Activated CD4-positive, CD25-positive, alpha-beta regulatory T cell (primary cell): ENCODE measurements at places on chromosomes 12 and 14.

DNA sequence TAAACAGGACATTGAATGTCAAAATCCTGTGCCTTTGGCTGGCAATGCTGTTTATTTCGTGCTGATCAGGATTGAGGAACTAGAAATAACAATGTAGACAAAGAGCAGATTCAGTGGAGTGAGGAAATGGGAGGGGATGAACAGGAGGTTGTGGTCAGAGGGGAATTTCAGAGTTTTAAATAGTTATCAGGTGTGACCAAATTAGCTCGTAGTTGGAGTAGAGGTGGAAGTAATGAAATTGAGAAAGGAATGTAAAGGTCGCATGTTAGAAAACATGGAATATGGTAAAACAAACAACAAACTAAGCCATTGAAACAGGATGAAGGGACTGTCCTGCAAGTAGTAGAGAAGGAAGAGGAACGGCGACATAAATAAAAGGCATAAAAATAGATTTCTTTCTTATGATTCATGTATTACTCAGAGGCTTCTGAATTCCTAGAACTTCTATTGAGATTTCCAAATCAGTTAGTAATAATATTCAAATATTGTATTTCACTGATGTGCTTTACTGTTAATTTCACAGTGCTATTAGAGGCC lies 9.5 kb upstream of the SAV1 start:
- DNase-seq = no peak

GRCh38 chr12:122088179-122088810 lies 9.7 kb downstream of the MLXIP start:
- DNase-seq = no peak

- DNase-seq = no peak
These were observed 287.7 kb upstream of the RTL1 start for GRCh38 chr14:101191101-101191720.

DNA sequence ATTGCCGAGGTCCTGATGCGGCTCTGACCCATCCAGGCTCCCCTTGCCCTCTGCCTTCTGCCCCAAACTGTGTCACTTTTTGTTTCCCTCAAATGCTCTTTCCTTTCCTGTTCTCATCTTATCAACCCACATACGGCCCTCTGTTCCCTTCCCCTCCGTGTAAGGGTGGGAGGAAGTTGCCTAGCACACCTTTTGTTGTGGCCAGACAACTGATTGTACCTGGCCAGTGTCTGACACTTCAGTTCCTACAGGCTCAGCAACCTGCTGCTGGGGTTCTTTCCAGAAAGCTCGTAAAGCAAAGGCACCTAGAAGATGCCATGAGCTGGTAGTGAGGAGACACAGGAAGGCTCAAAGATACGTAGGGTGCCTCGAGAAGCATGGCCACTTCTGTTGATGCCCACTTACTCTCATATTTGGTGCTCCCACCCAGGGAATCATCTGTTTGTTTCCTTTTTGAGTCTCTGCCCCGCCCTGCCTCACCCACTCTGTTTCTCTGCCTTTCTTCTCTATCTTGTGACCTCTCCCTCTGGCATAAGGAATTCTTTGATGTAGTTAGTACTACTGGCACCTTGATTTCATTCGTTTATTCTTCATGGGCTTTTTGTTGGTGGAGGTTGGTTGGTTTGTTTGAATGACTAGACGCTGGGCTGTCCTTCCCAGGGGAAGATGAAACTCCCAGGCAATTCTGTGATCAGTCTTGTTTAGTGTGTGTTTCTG lies 152.4 kb upstream of the FKBP4 start:
- DNase-seq = no peak

GRCh38 chr12:123971770-123972456 lies 718 bp downstream of the CCDC92 start:
- DNase-seq = no peak

DNA sequence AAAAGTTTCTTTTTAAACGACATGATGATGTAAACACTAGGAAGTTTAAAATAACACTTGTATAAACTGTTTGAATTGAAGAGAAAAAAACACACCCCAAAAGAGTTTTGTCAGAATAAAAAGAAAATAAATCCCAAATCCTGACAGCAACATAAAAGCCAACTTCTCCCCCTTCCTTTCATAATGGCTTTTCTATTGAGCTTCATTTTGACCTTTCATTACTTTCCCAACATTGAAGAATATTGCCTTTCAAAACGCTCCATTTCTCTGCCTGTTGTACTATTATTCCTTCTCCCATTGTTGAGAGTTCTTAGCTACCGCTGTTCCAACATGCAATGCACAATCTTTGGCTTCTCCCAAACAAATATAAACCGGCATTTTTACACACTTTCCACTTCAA lies 448.5 kb downstream of the BCAT1 start:
- no peak for DNase-seq

- peak; percentile 75 for DNase-seq
These were observed 71.4 kb upstream of the GPR68 start for GRCh38 chr14:91315844-91316267.

- DNase-seq = no peak
These were observed 723 bp upstream of the NFE2 start for GRCh38 chr12:54301428-54302048.

GRCh38 chr14:98231210-98231609 lies 1040.8 kb downstream of the BCL11B start:
- no peak for DNase-seq

- no peak for DNase-seq
These were observed 46.4 kb upstream of the FOS start for GRCh38 chr14:75232191-75232590.

DNA sequence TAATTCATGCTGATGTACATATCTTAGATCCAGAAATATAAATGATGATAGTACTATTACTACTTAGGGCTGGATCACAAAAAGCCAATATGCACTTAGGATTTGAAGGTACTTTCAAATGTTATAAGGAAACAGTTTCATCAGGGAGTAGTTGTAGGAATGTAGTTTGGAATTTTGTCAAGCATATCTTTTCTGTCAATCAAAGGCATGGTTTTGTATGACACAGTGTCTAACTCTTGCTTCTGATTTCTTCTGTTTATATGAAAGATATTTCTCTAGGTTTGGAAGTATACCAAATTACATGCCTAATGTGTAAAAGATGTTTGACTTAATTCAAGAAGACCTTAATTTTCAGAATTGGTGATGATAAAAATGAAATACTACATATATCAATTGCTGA lies 135.7 kb downstream of the RAD51B start:
- DNase-seq = no peak

DNA sequence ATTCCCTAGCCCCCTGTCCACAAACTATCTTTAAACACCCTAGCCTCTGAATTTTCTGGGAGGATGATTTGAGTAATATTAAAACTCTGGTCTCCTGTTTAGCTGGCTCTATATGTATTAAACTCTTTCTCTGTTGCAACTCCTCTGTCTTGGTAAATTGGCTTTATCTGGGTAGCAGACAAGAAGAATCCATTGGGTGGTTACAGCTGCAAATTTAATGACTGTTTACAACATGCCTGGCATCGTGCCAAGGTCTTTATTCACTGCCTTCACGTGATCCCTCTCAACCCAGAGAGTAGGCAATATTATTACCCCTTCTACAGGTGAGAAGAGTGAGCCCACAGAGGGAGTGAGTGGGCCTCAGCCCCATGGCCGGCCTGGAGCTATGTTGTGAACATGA lies 77.8 kb upstream of the MYL2 start:
- no peak for DNase-seq

- no peak for DNase-seq
These were observed 161.6 kb downstream of the PIK3C2G start for GRCh38 chr12:18422871-18423270.

- no peak for DNase-seq
These were observed 601.8 kb upstream of the ATXN7L3B start for GRCh38 chr12:73935817-73936216.

GRCh38 chr12:3277306-3277943 lies 200.2 kb downstream of the TSPAN9 start:
- DNase-seq = no peak

DNA sequence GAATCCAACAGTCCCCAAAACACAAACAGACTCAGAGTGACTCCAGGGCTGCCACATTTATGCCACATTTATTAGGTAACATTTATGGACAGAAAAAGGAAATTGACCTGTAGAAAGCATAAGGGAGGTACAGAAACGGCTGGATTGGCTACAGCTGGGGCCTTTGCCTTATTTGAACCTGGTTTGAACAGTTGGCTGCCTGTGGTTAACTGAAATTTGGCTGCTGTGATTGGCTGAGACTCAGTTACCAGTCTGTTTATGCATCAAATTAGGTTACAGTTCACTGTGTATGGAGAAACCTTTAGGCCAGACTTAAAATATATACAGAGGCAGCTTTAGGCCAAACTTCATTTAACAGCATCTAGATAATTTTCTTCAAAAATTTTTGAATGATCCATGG lies 27.8 kb upstream of the PCNX1 start:
- DNase-seq = no peak

- DNase-seq = no peak
These were observed 18.1 kb downstream of the WNK1 start for GRCh38 chr12:770479-770878.

GRCh38 chr14:49294621-49295148 lies 291.5 kb downstream of the RPS29 start:
- DNase-seq = no peak

DNA sequence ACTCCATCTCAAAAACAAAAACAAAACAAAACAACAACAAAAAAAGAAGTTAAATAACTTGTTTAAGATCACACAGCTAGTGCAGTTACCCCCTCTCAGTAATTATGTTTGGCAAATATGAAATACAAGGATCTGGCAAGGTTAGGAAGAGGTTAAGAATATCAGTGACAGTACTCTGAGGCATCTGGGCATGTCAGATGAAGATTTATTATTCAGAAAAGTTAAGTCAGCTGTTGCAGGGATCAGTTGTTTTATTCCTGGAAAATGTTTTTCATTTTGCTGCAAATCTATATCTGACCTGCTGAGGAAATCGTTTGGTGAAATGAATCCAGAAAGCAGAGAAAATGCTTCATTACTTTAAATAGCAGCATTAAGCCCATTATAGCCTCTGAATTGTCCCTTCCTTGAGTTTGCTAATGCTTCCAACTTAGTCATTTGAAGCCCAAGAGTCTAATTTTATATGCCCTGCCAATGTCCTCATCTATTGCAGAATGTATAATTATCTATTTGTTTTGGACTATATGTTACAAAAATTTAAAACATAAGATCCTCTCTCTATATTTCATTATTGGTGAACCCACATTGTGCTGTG lies 8.1 kb downstream of the GPX2 start:
- no peak for DNase-seq

- DNase-seq = no peak
These were observed 15.2 kb upstream of the PLEKHG6 start for GRCh38 chr12:6295094-6295811.

- DNase-seq = no peak
These were observed at the start of gene SIX1 for GRCh38 chr14:60648934-60649874. Gene SIX1 (minus strand): TSS chr14:60649477. CDS start chr14:60649189, 288 bp downstream.

DNA sequence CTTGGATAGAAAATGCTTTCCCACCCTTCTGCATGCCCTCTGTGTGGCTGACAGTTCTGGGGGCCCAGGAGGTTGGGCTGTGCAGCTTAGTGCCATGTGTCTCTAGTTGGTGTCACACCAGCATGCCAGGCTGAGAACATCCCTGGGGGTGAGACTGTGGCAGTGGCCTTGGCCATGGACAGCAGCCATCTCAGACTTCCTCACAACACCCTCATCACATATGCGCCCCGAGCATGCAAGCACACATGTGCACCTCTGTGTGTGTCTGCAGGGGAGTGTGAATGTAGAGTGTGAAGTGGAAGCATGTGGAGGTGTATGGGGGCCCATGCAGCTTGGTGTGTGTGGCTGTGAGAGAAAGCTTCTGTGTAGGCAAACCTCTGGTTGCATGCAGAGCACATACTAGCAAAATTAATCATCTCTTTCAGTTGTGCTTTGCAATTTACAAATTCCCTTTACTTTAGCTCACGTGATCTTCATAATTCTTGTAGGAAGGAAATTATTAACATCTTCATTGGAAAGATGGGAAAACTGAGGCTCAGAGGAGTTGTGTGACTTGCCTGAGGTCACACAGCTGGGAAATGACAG lies 8.4 kb downstream of the ASIC1 start:
- no peak for DNase-seq

DNA sequence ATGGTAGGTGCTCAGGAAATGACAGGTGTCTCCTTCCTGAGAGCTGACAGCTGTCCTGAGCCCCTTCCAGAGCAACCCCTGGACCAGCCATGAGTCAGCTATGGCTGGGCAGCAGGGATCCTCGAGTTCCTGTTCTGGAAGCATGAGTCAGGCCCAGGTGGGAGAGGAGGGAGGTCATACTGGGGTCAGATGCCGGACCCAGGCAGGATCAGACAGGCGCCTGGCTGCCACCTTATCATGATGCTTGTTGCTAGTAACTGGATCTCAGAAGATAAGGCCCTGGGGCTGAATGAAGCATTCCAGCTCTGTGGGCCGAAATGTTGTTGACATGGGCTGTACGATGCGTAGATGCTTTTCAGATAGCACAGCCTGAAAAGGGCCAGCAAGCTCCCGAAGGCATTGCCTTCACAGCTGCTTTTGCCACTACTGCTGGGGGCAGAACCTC lies 17.4 kb upstream of the KRT7 start:
- DNase-seq = no peak

DNA sequence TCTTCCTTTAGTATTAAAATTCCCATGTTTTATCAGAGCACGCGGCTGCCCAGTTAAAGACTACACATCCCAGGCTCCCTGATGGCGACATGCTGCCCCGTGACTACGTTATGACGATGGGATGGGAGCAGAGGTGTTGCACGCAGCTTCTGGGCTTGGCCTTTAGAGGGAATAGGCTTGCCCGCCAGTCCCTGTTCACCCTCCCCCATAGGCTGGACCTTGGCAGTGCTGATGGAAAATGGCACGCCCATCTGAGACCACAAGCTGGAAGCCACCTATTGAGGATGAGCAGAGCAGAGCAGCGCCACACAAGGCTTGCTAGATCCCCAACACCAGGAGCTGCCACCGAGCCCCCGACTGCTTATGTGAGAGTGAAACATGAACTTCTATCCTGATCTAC lies 24.7 kb downstream of the TTC7B start:
- no peak for DNase-seq

DNA sequence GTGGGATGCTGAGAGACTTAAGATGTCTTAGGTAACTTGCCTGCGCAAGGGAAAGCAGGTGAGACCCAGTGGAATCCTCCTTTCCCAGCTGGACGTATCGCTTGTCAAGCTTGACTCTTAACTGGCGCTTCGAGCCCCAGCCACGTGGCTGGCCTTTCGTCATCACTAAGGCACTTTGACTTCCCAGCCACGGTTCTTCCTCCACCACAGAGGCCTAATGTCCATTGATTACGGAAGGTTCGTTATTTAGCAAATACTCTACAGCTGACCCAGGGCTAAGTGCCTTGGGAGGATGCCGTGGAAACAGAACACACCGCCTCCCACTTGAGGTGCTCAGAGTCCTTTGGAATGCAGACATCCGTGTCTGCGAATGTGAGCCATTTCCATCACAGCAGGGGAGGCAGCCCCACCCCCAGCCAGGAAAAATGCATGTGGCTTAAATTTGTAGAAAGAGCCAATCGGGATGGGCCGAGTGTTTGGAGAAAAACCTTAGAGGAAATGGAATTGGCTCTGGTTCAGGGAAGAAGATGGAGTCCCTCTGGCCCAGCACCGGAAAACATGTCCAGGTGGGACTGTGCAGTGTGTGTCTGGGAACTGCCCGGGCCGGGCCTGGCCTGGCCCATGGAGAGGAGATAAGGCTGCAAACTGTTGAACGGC lies 115.7 kb downstream of the PLXNC1 start:
- DNase-seq = no peak

GRCh38 chr12:4115570-4115969 lies 158.0 kb upstream of the CCND2 start:
- DNase-seq = no peak
